ENCODE measurements at places on chromosomes 3 and 15.

DNA sequence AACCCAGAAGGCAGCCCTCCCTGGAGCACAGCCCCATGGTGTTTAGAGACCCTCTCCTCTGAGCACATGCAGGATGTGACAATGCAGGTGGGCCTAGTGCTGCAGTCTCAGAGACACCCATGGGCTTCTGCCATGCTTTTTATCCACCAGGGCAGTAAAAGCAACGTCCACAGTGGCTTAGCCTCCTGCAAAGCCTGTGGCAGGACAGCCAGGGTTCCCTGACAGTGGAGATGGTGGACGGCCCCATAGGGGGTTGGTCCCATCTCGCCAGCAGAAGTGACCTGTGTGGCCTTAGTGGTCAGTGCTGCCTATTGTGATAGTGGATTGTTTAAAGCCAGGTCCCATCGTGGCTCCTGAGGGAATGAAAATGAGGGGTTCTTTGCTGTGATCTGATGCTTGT lies 46.6 kb downstream of the APBA2 start:
- DNase-seq, result no peak

DNA sequence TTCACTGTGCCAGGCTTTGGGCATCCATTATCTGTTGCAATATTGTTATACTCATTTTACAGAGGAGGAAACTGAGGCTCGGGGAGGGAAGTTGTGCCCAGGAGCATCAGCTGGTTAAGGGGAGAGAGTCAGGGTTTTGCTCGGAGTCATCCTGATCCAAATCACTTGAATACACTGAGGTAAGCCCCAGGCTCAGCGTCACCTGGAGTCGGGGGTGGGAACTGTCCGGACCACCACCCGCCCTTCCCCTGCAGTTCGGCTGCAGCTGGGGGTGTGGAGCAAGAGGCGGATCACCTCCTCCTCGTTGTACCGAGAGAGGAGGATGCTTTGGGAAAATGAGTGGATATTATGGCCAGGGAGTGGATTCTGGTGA lies 646 bp downstream of the HRH1 start:
- no peak for DNase-seq

GRCh38 chr15:51382787-51383186 lies 41.3 kb downstream of the GLDN start:
- no peak for DNase-seq

GRCh38 chr15:80698676-80699075 lies 3.6 kb downstream of the ABHD17C start:
- no peak for DNase-seq

DNA sequence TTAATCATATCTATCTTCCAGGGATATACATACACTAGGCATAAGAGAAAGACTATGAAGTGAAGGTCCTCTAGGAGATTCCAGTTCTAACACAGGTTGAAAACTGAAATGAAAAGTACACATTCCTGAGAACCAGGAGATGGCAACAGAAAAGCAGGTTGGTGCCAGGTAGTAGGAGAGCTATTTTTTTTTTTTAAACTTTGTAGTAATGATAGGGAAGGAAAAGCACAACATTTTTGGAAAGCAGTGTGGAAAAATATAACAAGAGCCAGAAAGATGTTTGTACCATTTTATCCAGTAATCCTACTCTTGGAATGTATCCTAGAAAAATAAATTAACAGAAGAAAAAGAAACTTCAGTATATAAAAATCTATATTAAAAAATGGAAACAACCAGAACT lies 189.9 kb downstream of the DTWD1 start:
- no peak for DNase-seq

DNA sequence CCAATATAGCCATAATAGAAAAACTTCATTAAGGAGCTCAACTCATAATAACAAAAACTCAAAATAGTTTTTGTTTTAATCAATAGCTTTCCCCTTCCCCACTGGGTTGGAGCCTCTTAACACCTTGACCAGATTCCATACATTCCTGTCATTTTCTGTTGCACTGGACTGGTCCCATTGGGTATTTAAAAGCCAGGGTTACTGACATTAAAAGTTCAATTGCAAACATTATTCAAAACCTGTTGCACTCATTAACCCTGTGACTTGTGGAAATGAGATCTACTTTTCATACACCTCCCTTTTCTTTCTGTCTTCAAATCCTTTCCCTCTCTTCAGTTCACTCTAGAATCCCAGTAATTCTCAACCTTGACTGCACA lies 1.7 kb upstream of the HRG start:
- DNase-seq, result no peak

- no peak for DNase-seq
Observed at GRCh38 chr3:3296979-3297381, 117.5 kb upstream of the CRBN start.

DNA sequence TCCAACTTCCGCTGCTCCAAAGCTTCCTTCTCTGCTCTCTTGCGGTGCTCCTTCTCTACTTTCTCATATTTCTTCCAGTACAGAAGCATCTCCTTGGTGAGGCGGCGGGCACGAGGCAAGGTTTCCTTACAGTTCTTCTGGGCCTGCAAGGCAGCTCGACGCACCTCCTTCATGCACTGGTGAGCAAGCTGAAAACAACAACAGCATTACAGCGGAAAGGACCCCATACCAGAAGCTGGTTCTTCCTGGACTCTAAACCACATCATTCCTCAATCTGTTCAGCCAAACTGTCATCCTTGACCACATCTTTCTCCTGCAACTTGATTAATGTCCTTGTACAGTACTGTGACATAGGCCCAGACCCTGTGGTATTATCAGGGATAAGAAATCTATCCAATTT lies 36.4 kb downstream of the INO80 start:
- DNase-seq, result no peak

GRCh38 chr3:128735884-128736283 lies 9.9 kb downstream of the RAB7A start:
- no peak for DNase-seq

DNA sequence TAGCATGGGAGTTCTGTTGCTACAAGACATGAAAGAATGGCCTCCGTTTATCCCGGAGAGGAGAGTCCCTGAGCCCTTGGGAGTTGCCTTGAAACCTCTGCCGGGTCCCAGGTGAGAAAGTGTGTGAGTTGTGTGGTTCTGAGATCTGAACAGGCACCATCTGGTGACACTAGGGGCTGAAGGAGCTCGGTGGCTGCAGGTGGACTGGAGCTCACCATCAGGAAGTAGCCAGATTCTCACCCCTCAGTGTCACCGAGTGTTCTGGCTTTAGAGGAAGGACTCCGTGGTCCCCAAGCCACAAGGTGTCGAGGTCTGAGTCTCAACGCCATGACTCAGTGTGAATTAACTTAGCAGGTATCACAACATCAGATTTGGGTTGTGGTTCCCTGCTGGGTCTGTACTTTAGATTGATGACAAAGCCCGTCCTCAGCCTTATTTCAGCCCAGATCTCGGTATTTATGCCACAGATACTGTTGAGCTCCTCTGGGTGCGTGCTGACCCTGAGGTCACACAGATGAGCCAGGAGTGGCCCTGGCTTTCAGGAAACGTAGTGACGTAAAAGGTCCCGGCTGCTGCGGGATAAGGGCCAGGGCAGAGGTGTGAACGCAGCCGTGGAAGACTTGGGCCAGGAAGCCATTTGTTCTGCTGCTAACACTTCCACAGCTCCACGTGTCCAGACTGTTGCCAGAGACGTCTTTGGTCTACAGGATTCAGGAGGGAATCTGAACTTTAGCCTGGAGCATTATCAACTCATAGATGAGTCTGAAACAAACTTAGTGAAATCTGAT lies 54.4 kb downstream of the PGPEP1L start:
- no peak for DNase-seq

DNA sequence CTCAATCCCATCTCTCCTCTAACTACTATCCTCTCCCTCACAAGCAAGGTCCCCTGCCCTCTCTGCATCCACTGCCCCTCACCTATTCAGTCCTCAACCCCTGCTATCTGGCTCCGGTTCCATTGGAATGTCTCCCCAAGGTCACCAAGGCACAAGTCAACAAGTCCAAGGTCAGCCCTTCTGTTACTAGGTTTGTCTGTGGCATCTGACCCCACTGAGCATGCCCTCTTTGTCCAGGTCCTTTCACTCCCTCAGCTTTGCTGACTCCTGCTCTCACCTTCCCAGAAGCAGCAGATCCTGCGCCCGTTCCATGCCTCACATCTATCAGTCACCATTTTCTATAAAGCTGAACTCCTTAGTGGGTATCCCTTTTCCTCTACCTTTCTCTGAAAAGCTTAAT lies 8.3 kb upstream of the SEMA7A start:
- no peak for DNase-seq

DNA sequence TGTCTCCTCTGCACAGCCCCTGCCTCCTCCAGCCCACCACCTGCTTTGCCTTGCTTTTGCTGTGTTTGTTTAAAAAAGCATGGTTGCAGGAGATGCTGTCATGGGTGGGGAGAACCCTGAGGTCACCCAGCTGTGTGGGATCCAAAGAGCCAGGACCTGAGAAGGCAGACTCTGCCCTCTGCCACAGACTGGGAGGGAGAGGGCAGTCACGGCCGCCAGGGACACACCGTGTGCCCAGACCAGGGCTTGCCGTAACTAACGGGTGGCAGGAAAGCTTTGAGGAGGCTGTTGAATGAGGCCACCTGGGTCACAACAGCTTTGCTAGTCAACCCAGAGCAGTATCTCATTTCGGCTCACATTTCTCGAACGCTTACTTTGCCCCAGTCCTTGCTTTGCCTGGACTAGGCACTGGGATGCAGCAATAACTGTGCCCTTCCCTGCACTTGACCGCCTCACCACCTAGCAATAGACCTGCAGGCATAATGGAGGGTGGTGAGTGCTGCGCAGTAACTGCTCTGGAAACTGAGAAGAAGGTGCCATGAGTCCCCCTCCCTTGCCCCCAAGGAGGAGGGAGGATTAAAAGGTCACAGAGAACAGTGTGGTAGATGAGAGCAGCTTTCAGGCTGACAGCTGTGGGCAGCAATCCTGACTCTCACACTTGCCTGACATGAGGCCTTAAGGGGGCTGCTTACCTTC lies 55.0 kb upstream of the CTDSPL start:
- no peak for DNase-seq

GRCh38 chr3:72230774-72231379 lies 445.9 kb upstream of the PROK2 start:
- DNase-seq, result no peak

DNA sequence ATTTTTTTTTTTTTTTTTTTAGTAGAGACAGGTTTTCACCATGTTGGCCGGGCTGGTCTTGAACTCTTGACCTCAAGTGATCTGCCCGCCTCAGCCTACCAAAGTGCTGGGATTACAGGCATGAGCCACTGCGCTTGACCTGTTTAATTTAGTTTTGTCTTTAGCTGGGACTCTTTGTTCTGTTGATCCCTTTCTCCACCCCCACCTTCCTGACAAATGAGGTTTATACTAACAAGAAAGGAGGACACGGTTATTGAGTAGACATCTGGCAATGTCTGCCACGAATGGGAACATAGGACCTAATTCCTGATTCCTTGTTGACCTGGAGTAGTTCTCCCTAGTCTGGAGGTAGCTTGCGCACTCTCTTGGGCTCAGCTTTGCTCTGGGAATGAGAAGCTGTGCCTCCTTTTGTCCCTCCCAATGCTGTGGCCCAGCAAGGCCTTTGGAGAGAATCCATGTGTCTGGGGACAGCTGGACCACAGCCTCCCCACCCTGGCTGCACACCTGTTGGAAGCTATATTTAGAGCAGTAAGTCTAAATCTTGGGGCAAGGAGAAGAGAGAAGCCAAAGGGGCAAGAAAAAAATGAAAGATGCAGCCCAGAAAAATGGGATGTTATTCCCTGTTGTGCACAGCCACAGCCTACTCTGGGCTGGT lies 53.2 kb upstream of the ADPGK start:
- no peak for DNase-seq

DNA sequence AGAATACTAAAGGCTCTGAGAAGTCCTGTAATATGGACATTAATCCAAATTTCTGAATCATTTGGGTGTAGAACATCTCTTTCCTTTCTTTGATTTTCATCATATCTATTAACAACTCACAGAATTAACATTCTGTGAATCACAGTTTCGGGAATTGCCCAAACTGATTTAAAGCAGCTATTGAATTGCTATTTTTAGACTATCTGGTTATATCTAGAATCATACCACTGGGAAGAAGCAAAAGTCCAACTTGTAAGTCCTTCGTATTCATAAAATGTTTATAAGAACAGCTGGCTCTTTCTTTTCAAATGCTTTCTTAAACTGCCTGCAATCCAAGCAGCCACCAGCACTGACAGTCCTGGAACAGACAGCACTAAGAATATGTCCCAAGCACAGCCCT lies 733.0 kb downstream of the NTRK3 start:
- DNase-seq, result no peak

GRCh38 chr15:66682865-66683264 lies 19.2 kb upstream of the SMAD6 start:
- DNase-seq, result no peak

- no peak for DNase-seq
Observed at GRCh38 chr15:66649235-66649984, 52.6 kb upstream of the SMAD6 start.

GRCh38 chr3:122298239-122298638 lies 26.8 kb upstream of the CSTA start:
- DNase-seq, result no peak

DNA sequence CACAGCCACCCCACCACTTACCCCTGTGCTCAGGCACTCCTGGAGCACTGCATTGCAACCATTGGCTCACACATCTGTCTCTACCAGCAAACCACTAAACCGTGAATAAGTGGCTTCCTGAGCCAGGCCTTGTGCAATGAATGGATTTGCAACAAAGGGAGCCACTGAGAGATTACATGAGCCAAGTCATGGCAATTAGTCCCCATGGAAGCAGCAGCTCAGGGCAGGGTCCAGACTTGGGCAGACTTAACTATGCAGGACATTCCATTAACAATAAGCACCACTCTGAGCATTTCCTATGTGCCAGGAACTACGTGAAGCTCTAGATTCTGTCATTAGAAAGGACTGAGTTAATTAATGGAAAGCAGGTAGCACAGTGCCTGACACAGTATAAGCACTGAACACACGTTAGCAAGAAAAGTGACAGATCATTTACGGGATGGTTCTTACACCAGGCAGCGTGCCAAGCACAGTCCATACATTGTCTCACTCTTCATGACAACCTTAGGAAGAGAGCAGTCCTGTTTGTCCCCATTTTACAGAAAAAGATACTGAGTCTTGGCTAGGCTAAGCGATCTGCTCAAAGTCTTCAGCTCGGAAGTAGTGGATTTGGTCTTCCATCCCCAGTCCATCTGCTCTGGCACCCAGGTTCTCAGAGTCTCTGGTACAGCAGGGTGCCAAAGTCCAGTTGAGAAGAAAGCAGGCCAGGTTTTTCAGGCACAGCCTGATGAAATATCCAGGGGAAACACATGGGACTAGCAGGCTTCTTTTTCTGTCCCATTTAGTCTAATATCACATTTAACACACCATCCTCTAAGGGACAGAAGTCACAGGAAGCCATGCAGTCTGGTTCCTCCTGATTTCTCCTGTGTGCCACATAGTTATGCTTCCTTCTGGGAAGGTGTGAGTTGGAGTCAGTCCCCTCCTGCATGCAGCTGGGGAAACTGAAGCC lies 44.1 kb downstream of the LIPC start:
- no peak for DNase-seq

DNA sequence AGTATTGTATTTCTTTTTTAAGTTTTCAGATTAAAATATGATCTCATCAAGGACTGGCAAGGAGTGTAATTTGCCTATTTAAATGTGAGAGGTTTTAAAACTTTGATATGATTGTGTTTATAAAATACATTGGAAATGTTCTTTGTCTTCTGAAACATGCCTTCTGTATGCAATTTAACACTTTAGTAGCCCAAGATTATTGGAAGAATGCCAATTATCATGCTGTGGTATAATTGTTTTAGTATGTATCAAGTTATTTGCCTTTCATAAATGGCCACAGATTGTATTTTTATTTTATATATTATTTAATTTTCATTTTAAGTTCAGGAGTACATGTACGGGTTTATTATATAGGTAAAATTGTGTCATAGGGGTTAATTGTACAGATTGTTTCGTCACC lies 31.7 kb downstream of the ECT2 start:
- DNase-seq, result no peak

Data from stimulated activated CD8-positive, alpha-beta memory T cell treated with anti-CD3 and anti-CD28 coated beads, Interleukin-12 subunit alpha, Interleukin-12 subunit beta, amount 100 ng/mL, for 1 hour (primary cell).